ENCODE measurements at places on chromosomes 3 and 15.

DNA sequence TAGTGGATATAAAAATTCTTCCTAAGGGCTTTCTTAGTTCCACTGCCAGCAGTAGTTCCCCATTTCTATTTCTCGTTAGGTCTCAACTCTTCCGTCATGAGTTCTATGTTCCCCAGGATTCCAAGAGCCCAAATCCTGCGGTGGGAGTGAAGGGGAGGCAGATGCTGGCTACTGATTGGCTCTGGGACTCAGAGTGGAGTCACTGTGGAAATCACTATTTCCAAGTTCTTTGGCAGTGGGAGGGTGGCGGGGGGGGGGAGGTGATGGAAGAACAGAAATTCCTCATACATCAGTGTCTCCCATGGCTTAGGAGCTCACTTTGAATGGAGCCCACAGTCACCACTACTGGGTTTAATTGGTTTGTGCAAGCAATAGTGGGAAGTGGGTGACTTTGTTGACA lies 5.6 kb downstream of the CCR1 start:
- DNase-seq, result no peak

- DNase-seq, result no peak
These were observed 12.9 kb upstream of the PARL start for GRCh38 chr3:183897606-183898005.

- DNase-seq, result no peak
These were observed 356.7 kb upstream of the UMPS start for GRCh38 chr3:124373524-124373923.

- no peak for DNase-seq
These were observed 5.2 kb downstream of the NR1D2 start for GRCh38 chr3:23950293-23950692.

DNA sequence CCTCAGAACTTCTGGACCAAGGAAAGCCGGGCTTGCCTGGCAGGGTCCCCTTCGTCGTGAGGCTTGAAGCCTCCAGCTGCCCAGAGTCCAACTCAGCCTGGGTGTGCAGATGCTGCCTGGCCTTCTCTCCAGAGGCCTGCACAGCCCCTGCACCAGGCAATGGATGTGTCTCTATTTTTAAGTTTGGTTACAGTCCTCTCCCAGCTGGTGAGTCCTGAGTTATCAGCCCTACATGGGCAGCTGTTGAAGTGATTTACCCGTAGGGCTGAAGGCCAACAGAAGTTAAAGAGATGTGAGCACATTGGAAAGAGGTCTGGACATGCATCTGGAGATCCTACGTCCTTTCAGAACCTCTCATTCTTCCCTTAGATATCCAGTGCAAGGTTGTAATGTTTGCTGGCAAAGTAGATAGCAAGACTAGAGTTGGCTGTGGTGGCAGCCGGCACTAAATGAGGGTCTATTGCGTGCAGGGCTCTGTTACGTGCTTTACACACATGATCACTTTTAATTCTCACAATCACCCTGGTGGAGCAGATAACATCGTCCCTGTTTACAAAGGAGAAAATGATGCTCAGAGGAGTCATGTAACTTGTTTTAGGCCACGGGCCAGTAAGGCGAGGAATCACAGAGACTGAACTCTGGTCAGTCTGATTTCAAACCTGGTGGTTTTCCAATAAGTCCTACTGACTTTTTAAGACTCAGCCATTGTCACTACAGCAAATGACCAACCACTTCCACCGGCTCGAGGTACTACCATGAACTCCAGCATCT lies 9.9 kb downstream of the FYCO1 start:
- no peak for DNase-seq

DNA sequence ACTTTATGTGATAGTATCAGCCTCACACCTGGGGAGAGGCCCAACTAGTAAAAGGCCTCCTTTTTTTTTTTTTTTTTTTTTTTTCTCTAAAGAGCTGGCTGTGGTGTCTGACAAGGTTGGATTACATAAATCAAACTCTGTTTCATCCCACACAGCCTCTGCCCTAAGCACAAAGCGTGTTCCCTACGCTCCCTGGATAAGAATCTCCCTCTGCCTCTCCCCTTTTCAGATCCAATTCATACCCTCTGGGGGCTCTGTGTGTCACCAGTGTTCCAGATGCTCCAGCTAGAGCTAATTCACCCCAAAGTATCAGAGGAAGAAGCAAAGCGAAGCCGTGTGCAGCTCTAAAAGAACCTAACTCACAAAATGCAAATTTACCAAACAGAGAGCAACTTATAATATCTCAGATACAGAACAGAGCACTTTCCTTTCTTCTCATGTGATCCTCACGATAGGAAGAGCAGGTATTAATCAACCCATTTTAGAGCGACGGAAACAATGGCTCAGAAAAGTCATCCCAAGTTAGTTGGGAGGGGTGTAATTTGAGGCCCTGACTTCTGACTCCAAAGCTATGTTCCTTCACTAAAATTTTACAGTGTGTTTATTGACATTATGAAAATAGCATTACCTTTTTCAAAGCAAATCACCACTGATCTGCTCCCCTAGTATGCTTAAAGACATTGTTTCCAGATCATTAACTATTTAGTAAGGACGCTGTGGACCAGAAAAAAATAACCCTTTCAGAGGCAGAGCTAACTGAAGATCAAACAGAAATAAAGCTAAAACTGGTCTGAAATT lies 12.4 kb downstream of the BMF start:
- no peak for DNase-seq

GRCh38 chr15:72983801-72984545 lies 68.3 kb upstream of the NEO1 start:
- no peak for DNase-seq

DNA sequence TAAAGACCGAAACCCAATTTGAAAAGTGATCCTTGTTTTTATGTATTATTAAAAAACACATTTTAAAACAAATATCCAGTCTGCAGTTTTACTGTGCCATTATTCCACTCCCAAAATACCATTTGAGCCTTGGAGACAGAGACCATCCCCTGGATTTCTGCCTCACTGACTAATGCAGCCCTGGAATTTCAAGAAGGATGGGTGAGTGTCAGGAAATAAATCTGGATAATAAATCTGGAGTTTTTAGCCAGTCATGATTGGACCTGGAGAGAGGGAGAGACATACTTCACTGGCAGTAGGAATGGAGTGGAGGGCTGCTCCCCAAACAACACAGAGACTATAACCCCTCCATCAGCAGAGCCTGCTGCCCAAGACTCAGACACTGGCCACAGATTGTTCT lies 123.3 kb downstream of the MYLK start:
- no peak for DNase-seq

GRCh38 chr15:67852418-67852817 lies 12.6 kb upstream of the RNU6-1 start:
- DNase-seq, result no peak

GRCh38 chr3:67648229-67648628 lies 6.2 kb downstream of the SUCLG2 start:
- no peak for DNase-seq

DNA sequence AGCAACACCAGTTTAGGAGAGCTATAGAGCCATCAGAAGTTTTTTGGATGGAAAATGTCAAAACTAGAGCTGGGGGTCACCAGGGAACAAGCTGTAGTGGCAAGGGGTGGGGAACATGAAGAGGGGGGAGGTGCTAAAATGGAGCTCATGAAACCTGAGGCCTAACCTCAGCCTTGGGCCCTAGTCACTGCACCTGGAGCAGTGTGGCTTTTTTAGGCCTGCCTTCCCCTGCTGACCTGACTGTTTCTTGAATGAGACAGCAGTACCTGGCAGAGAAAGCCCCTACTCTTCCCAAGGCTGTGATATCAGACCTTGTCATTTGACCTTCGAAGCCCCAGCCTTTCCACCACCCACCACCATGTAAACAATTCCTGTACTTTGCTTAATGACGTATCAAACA lies 383.5 kb downstream of the EPHB1 start:
- no peak for DNase-seq

DNA sequence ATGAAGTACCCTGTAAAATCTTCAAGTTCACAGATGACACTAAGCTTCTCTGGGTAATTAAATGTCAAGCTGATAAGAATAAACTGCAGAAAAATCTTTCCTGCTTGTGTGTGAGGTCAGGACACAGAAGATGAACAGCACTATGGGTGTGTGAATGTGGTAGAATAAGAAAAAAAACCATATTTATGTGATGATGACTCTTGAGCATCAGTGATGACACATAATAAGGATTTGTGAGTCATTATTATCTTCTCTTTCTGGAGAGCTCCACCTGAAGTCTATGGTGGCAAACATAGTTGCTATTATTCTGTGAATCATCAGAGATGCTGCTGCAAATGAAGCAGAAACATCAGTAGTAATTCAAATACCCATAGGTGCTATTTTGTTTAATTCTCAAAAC lies 422.4 kb downstream of the DIPK2A start:
- no peak for DNase-seq

- no peak for DNase-seq
These were observed 27.3 kb downstream of the WNT5A start for GRCh38 chr3:55459838-55460237.

GRCh38 chr3:4888913-4889846 lies 90.1 kb upstream of the BHLHE40 start:
- DNase-seq, result peak; percentile 39

DNA sequence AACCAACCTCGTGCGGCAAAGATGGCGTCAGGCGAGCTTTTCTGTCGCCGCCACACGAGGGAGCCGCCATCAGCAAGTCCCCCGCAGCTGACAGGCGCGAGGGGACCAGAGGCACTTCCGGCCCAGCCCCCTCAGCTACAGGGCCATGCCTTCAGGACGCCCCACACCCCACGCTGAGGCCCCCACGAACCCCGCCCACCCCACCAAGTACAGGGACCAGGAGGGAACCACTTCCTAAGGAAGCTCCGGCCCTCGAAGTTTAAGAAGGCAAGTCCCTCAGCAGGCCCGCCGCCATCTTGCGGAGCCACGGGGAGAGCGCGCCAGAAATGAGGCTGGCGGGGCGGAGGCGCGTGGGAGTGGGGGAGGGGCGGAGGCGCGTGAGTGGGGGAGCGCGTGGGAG lies 790 bp downstream of the DAZL start:
- no peak for DNase-seq

All from skeletal muscle cell (primary cell).